Activated T-helper 1 cell treated with anti-CD3 and anti-CD28 coated beads, Interleukin-12 subunit alpha, Interleukin-12 subunit beta, Interleukin-2, Interleukin-4 antibody, amounts not matched to agents 30 ng/mL and 10 ng/mL and 1 ng/mL, durations not matched to agents 14 hours and 24 hours and 36 hours (primary cell): ENCODE measurements at places on chromosomes 1 and 21. TPM values are rescaled to one million over a fixed set of nuclear protein-coding genes. Genes with fewer than 3 reads are reported as not detected.

The UBXN10 gene
- 2.5 and 2.9 TPM in 2 replicates for total RNA-seq

The CACNA1S gene
- not detected in 2 replicates for total RNA-seq

The ACTA1 gene
- 0.20 TPM in 1 of 2 replicates, not detected in the other for total RNA-seq

The IL19 gene
- not detected in 2 replicates for total RNA-seq

The HSD11B1 gene
- total RNA-seq: 15.9 and 17.9 TPM in 2 replicates

The HAX1 gene
- 122 and 123 TPM in 2 replicates for total RNA-seq

The CFHR4 gene
- total RNA-seq: not detected in 2 replicates

The LEPR gene
- 1.1 and 1.4 TPM in 2 replicates for total RNA-seq

The SEC16B gene
- not detected in 2 replicates for total RNA-seq

The FCRL1 gene
- total RNA-seq: not detected in 2 replicates

The KRTAP11-1 gene
- total RNA-seq: not detected in 2 replicates

The KCNN3 gene
- 0.34 and 0.36 TPM in 2 replicates for total RNA-seq

The ADAMTS4 gene
- total RNA-seq: 0.23 and 0.24 TPM in 2 replicates

The FMO5 gene
- total RNA-seq: 0.17 TPM in 1 of 2 replicates, not detected in the other

The ZMYND12 gene
- not detected in 2 replicates for total RNA-seq

The BACE2 gene
- 0.81 and 1.8 TPM in 2 replicates for total RNA-seq

The BRDT gene
- total RNA-seq: not detected in 2 replicates

The CFAP141 gene
- not detected in 2 replicates for total RNA-seq

The SPOCD1 gene
- not detected in 2 replicates for total RNA-seq

The ARMH1 gene
- 95.3 and 99.8 TPM in 2 replicates for total RNA-seq

The CAMK2N1 gene
- 1.8 and 1.9 TPM in 2 replicates for total RNA-seq

The GPR25 gene
- not detected in 2 replicates for total RNA-seq

The PKLR gene
- 0.05 and 0.15 TPM in 2 replicates for total RNA-seq

The HES3 gene
- total RNA-seq: not detected in 2 replicates

The MASP2 gene
- total RNA-seq: 0.15 and 0.57 TPM in 2 replicates

The OR2L2 gene
- total RNA-seq: 0.07 and 0.08 TPM in 2 replicates

The RCSD1 gene
- 78.6 and 81.9 TPM in 2 replicates for total RNA-seq

The SLC50A1 gene
- 45.7 and 47.7 TPM in 2 replicates for total RNA-seq

The ZFP69B gene
- 5.1 and 5.8 TPM in 2 replicates for total RNA-seq

The LCE1E gene
- not detected in 2 replicates for total RNA-seq

The SLC30A10 gene
- not detected in 2 replicates for total RNA-seq

The CYP4A11 gene
- total RNA-seq: not detected in 2 replicates

The NPPA gene
- total RNA-seq: not detected in 2 replicates

The AMY2A gene
- total RNA-seq: not detected in 2 replicates

The MRPS6 gene
- 137 and 139 TPM in 2 replicates for total RNA-seq

The RPTN gene
- not detected in 2 replicates for total RNA-seq

The MTARC2 gene
- not detected in 2 replicates for total RNA-seq

The GPR52 gene
- total RNA-seq: 3.1 and 3.9 TPM in 2 replicates

The GFI1 gene
- 95.7 and 103 TPM in 2 replicates for total RNA-seq

The TENT5C gene
- total RNA-seq: 4.9 and 5.2 TPM in 2 replicates

The GJA9 gene
- not detected in 2 replicates for total RNA-seq

The CCDC27 gene
- total RNA-seq: not detected in 2 replicates

The GPR37L1 gene
- not detected in 2 replicates for total RNA-seq

The CLCA1 gene
- not detected in 2 replicates for total RNA-seq

The OPTC gene
- not detected in 2 replicates for total RNA-seq

The KIF26B gene
- total RNA-seq: 0.07 and 0.13 TPM in 2 replicates

The TNFSF18 gene
- not detected in 2 replicates for total RNA-seq

The TDRD5 gene
- total RNA-seq: not detected in 2 replicates

The RER1 gene
- 161 and 177 TPM in 2 replicates for total RNA-seq

The SIK1 gene
- total RNA-seq: 5.5 and 8.6 TPM in 2 replicates

The SCYL3 gene
- 11.8 and 12.3 TPM in 2 replicates for total RNA-seq

The SPRR3 gene
- not detected in 2 replicates for total RNA-seq

The PLK3 gene
- 208 and 211 TPM in 2 replicates for total RNA-seq

The ESPN gene
- 1.2 and 1.8 TPM in 2 replicates for total RNA-seq
